Activated T-helper 9 cell treated with anti-CD3 and anti-CD28 coated beads, Interleukin-2, amount 50 U/mL, for 16 hours (primary cell): ENCODE measurements at places on chromosomes 6 and 20.

DNA sequence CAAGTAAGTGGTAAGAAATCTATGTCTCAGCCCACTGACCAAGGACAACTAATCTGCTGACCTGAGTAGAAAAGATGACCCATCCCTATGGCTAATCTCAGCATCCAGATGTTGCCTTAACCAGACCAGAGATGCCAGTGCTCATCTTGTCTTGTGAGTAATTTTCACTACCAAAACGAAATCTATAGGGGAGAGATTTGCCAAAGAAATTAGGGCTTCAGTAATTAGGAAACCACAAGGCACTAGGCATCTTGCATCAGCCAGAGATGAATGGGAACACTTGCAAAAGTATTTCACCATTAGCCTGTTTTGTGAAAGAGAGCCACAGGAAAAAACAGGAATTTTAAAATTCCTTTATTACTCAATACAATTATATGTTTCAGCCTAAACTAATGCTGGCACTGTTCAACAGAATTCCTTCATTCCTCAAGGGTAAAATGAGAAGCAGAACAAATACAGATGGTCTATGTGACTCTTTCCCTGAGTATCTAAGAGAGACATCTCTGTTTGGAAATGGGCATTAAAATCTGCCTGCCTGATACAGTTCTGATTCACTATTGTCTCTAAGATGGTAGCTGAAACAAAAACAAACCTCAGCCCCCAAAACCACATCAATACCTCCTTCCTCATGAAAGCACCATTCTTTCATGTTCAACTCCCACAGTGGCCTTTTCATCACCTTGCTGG, 87.8 kb downstream of the GMDS start:
- no peak for DNase-seq

DNA sequence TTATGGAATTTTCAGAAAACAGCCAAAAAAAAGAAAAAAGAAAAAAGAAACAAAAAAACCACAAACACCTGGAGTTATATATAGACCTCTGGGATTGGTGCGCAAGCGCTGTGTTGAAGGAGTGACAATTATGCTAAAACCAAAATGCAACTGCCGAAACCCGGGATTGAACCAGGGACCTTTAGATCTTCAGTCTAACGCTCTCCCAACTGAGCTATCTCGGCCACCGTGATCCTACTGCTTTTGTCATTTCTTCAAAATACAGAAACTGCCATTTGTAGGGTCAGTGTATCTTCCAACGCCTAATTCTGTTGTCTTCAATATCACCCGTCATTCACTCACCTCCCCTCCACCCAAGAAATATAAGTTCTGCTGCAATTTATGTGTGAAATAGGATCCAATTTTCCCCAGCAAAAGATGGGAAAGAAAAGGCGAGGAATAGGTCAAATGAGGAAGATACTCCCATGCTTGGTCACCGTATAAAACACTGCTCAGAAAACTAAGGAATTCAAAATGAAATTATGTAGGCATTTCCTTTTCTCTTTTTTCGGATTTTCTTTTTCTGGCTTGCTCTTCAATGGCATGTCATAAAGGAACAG, 116.0 kb downstream of the TRIM27 start:
- no peak for DNase-seq

DNA sequence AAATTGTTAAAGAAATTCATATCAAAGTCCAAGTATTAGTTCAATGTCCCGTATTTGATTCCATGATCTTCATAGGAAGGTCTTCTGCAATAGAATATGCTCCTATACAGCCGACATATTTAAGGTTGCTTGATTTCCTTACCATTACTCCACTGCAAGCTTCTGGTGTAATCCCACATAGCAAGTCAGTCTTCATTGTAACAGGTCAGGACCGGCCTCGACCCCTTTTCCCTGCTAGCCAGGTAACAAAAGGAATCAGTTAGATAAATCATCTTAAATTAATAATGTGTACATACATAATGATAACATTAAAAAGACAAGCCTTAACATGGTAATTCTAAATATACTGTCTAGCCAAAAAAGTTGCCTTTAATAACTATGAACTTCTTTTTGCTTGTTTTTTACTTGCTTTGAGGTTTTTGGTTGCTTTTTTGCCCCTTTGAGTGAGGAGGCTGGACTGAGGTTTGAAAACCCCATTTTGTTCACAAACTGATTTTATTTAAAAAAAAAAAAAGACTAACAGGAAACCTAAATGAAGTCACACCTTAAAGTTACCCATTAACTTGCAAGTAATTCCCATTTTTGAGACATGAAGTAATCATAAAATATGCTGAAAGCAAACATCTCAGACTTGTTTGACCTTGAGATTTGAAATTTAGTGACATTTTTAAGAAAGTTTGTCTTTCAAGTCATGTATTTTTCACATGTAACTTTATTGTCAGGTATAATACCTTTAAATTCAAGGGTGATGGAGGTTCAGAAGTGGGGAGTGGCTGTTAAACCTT, 19.2 kb upstream of the SNX14 start:
- DNase-seq: no peak

GRCh38 chr6:160978141-160978901, 13.2 kb upstream of the MAP3K4 start:
- no peak for DNase-seq

- DNase-seq: no peak
These were observed 103.5 kb downstream of the DACT2 start for GRCh38 chr6:168216117-168216516.

DNA sequence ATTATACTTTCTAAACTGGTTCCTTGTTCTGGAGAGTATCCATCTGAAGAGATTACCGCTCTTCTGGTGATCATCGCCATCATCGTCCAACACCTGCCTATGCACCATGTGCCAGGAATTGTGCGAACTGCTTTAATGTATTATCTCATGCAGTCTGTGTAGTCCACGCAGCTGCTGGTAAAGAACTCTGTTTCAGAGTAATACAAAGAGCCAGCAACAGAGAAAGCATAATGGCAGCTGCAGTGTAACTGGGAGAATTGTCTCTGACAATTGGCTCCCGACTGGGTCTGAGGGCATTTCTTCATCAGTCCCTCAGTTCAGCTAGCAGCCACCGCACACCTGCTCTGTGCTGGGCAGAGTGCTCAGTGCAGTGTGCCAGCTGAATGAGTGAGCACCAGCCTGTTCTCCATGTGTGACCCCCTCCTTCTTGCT, 383.4 kb downstream of the GRIK2 start:
- DNase-seq: no peak

DNA sequence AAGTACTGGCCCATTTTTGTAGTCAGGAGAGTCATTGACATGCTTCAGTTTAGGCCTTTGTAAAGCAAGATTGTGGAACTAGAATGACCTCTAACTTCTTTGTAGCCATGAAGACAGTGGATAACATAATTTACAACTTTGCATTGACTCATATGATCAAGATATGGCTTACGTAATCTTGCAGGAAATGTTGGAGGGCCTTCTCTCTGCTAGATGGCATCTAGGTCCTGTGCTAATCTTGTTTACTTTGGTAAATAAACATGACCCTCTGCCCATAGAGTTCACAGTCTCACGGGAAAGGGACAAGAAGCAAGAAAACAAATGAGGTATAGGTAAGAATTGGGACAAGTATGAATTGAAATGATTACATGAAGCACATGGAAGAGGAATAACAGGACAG, 355.2 kb upstream of the ARID1B start:
- no peak for DNase-seq

DNA sequence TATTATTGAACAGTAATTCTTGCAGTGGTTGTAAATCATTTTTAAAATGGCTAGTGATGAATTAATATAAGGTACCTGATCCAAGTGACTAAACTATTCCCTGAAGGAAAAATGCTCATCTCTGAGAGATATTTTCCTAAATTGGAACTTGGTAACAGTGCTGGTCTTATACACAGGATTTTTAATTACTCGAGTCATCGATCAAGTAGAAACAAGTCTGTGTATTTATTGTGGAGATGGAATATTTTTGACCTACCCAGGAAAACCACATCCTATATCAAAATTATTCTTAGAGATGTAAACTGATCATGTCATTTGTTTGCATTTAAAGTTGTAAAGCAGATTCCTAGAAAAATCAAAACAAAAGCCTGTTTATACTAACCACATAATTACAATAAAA, 166.9 kb downstream of the MOXD1 start:
- no peak for DNase-seq

- DNase-seq: no peak
These were observed 45.3 kb upstream of the FAM50B start for GRCh38 chr6:3803627-3804468.

- no peak for DNase-seq
These were observed 40.3 kb upstream of the TENT5A start for GRCh38 chr6:81792826-81793225.

DNA sequence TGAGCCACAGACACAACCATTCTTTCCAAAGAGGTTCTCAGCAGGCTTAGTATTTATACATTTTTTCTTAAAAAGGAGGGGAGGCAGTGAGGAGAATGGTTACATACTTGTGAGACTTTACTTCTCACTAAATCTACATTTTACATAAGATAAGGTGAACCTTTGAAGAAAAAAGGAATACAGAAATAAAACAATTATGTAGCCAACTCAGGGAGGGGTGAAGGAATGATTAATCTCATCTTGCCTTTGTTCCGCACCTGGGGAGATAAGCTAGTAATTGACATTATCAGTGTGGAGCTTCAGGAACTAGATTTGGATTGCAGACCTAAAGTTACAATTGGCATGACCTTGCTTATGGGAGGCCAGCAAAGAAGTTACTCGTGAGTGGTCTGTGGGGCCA, 221.8 kb upstream of the GGTLC1 start:
- no peak for DNase-seq

- DNase-seq: no peak
These were observed 99.3 kb downstream of the MTHFD1L start for GRCh38 chr6:150964765-150965164.

GRCh38 chr6:27591699-27592480, 119.0 kb upstream of the ZNF184 start:
- no peak for DNase-seq

DNA sequence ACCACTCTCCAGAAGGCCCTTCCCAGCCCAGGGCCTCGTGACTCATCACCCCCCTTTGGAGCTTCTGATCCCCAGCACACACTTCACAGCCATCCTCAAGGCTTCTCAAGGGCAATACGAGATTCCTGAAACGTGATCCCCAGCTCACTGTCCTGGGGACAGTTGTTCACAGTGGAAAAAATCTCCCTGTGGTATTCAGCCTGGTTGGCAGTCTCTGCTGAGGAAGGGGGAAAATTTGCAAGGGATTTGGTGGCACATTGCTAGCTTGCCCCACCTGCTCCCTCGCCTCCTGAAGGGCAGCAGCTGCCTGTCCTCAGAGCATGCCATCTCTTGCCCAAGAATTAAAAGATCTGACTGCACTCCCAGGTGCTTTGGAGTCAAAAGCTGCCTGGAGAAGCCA, 20.7 kb upstream of the PKHD1 start:
- no peak for DNase-seq

DNA sequence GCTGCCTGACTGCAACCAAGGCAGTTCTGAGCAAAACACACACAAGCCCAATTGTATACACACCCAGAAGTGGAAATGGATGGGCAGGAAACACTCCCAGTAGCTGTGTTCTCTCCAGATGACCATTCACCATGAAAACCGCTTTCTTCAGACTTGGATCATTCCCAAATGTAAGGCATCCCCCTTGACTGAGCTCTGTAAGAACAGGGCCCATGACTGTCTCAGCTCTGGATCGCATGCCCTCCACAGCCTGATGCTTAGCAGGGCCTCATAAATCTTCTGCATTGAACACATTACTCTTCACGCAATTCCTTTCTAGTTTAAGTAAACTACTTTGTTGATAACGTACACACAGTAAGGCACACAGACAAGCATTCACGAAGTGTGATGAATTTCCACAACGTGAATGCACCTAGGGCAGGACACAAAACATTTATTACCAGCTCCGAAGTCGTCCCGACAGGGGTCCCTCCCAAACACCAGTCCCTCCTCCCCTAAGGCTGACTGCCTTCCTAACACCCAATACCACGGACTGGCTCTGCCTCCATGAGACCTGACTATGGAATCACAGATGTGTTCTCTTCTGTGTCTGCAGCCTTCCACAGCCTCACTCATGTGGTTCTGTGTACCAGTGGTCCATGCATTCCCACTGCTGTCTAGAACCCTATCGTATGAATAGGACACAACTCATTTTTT, 31.7 kb downstream of the BMP7 start:
- DNase-seq: no peak

DNA sequence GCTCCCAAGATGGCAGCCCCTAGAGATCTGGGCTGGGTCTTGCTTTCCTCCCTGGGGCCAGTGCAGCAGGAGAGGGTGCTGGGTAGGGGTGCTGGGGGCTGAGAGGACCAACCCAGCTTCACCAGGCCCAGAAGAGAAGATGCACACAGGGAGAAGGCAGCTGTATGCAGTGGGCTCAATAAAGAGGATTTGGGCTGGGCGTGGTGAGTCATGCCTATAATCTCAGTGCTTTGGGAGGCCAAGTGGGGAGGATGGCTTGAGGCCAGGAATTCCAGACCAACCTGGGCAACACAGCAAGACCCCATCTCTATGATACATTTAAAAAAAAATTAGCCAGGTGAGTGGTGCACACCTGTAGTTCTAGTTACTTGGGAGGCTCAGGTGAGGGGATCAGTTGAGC, 25.7 kb upstream of the EMILIN3 start:
- no peak for DNase-seq

GRCh38 chr6:127952831-127953230, 52.0 kb upstream of the THEMIS start:
- no peak for DNase-seq

GRCh38 chr6:131575834-131576478, 2.9 kb downstream of the ARG1 start:
- no peak for DNase-seq

GRCh38 chr6:3698021-3698420, 53.5 kb downstream of the PXDC1 start:
- DNase-seq: no peak

- DNase-seq: peak; percentile 31
These were observed 24.9 kb upstream of the FUCA2 start for GRCh38 chr6:143536461-143536865.

- no peak for DNase-seq
These were observed 60.2 kb downstream of the TFAP2C start for GRCh38 chr20:56689318-56689717.

DNA sequence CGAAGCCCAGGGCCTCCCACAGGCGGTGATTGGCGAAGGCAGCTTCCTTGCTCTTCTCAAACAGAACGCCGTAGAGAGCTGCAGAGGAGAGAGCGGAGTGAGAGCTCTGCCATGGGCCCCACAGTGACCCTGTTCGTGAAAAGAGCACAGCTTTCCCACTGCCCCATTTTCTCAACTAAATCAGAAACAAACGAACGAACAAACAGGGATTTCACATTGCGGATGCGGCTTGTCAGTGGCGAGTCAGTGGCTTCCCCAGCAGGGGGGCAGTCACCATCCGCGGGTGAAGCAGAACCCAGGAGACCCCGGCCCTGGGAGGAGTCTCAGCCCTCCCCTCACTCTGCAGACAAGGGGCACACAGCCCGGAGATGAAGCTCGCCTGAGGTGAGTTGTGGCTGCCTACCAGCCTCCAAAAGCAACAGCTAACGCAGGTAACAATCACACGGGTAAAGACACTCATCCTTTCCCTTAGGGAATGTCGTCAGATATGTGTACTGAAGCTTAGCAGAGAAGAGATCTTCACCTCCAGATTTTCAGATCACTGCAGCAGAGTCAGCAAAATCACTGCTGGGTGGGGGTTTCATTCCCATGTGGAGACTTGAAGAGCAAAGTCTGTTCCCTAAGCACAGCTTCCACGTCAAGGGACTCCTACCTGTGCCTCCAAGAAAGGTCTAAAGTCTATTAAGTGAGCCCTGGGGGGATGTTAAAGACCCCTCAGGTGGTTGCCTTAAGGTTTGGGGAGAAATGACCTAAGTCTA, 51.2 kb upstream of the GPR31 start:
- no peak for DNase-seq
